Right renal cortex interstitium (tissue), 3 donors: ENCODE measurements at places on chromosomes 11 and 22. TPM values are rescaled to one million over a fixed set of nuclear protein-coding genes. Genes with fewer than 3 reads are reported as not detected.

DNA sequence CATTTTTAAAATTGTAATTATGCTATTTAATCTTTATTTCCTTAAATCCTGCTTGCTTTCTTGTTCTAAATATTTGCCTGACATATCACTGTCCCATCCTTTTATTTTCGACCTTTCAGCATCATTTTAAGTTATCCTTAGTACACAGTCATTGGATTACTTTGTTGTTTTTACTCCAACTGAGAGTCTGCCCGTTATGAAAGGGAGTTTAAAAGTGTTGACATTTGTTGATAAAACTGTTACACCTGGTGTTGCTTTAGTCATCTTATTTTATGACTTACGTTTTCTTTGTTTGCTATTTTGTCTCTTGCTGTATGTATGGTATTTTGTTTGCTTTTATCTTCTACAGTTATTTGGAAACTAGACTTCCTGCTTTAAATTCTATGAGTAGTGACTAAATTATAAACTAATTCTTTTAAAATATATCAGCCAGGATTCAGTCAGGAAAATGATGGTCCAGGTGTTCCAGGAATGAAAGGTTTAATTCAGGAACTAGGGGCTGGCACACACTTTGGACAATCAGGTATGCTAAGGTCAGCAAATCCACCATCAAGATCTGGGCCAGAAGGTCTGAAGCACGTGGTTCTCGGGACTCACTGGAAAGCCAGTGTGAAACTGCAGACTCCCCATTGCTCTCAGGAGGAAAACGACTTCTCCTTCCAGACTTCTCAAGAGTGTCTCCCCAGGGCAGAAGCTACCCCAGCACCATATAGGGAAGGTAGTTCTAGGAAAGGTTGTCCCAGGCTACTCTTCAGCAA, 86.0 kb downstream of the RASSF10 start:
- DNase-seq, result no peak

DNA sequence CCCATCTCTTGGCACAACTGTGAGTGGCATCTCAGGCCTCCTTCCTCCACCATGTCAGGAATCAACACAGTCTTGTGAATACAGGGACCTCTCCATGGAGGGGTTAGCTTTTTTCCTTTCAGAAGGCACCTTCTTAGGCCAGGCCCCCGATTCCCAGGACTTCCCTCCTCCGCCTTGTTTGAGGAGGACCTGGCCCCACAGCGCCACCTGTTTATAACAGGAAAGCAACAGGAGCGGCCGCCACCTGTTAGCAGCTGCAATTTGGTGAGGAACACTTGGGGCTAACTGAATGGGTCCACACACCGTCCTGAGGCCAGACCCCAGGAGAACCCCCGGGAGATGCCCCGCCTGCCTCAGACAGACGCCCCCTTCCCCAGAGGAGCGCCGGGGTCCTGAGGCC, 3.8 kb upstream of the PKP3 start:
- DNase-seq, result no peak

GRCh38 chr11:107707807-107708206, 4.0 kb downstream of the SLN start:
- DNase-seq, result no peak

DNA sequence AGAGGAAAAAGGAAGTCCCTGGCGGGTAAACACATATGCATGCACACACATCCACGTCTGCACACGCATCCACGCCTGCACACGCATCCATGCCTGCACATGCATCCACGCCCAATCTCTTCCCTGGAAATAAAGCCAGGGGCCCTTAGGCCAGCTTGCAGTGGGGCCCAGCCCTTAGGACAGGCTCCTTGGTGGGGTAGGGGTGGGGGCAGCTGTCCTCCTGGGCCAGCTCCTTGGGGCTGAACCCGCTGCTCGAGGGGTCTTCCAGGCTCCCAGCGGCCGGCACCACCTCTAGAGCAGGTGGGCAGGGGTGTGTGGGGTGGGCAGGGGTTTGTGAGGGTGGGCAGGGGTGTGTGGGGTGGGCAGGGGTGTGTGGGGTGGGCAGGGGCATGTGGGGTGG, 1.9 kb downstream of the C11orf21 start:
- no peak for DNase-seq

- no peak for DNase-seq
These were observed 532.3 kb downstream of the BRD1 start for GRCh38 chr22:49295465-49295743.

DNA sequence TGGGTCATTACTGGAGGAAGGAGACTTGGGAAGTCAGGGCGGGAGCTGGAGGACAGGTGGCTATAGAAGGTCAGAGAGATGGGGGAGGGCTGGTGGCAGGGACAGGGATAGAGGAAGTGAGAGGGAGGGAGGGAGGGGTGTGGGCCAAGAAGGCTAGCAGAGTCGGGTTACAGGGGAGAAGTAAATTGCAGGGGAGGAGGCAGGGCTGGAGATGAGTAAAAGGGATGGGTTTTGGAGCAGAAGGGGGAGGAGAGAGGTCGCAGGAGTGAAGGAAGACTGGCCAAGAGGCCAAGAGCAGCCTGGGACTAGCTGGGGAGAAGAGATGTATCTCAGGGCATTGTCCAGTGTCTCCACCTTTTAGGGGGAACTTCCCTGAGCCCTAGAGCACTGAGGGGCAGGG, 33.0 kb downstream of the LRRC10B start:
- no peak for DNase-seq

DNA sequence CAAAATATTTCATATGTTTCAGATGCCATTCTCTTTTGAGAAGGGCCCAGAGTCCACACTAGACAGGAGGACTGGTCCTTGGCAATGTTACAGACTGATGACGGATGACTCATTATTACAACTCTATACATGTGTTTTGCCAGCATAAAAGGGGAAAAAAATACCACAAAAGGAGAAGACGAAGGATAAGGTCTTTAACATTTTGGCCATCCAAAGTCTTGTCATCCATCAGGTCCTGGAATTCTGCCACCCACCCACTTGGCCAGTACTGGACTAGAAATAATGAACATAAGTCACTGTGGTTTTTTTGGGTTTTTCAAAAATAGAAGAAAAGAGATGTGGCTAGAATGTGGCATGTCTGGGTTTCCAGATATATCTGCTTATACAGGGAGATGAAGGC, 57.7 kb upstream of the BDNF start:
- DNase-seq, result no peak

DNA sequence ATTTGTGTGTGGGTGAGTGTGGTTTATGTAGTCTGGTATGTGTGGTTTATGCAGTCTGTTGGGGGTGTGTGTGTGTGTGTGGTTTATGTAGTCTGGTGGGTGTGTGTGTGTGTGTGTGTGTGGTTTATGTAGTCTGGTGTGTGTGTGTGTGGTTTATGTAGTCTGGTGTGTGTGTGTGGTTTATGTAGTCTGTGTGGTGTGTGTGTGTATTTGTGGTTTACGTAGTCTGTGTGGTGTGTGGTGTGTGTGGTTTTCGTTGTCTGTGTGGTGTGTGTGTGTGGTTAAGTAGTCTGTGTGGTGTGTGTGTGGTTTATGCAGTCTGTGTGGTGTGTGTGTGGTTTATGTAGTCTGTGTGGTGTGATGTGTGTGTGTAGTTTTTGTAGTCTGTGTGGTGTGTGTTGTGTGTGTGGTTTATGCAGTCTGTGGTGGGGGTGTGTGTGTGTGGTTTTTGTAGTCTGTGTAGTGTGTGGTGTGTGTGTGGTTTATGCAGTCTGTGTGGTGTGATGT, 26.2 kb upstream of the PARVG start:
- DNase-seq, result no peak

DNA sequence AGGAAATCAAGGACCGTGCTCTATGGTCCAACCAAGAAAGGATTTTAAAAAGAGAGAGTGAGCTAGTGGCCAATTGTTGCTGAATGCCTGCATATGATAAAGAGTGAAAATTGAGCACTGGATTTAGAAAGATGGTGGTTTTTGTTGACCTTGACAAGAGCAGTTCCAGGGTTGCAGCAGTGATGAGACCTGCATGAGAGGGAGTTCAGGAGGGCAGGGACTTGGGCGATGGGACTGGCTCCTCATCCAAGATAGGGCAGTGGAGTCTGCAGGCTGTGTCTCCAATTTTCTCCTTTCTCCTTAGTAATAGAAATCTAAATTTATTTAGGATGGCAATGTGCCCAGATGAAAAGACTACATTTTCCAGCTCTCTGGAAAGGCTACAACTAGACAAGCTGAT, 94.0 kb upstream of the B3GAT1 start:
- no peak for DNase-seq

DNA sequence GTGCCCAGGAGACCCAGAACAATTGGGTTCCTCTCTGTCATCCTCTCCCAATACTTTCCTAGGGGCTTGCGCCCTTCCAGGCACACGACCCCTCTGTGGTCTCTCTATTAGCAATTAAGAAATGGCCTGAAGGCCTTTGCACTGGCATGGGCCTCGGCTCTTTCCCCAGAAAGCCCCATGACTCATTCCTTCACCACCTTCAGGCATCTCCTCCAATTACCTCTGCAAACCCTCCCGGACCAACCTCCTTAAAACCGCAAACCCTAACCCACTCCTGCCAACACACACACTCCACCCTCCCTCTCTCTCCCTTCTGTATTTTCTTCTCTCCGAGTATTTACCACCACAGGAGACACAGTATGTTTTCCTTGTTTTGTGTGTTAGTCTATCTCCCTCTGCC, 36.7 kb downstream of the LARGE1 start:
- DNase-seq, result no peak

DNA sequence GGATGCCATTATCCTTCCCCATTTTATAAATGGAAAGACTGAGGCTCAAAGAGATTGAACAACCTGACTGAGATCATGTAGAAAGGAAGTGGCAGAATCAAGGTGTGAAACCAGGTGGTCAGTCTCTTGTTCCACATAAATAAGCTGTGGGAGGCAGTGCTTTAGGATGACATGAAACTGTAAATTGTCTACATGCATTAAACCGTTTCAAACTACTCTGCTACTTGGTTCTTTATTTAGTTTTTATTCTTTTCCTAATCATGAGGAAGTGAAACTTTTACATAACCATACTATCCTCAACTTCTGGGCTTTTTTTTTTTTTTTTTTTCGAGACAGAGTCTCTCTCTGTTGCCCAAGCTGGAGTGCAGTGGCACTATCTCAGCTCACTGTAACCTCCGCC, 34.9 kb downstream of the CADM1 start:
- no peak for DNase-seq

DNA sequence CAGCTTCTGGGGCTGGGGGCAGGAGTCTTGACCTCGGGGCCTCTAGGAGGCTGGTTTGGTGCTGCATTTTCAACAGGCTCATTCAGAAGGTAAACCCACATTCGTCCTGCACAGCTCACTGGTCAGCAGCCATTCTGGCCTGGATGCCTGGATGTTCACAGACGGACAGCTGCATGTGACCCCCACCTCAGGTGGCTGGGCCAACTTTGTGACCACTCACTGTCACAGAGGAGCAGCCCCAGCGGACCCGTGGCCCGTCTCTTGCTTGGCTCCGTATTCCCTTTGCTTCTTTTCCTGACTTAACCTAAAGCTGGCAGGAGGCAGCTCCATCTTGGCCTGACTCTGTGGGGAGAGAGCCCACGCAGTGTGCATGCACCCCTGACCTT, 8.2 kb downstream of the DGCR8 start:
- DNase-seq, result no peak

- DNase-seq, result peak; percentile 77
These were observed at the start of gene TENM4 for GRCh38 chr11:79440571-79441460. Gene TENM4 (minus strand): TSS chr11:79441030. CDS start chr11:79069944, 371,086 bp downstream.

GRCh38 chr22:37302674-37303555, 20.6 kb downstream of the CYTH4 start:
- DNase-seq, result no peak

DNA sequence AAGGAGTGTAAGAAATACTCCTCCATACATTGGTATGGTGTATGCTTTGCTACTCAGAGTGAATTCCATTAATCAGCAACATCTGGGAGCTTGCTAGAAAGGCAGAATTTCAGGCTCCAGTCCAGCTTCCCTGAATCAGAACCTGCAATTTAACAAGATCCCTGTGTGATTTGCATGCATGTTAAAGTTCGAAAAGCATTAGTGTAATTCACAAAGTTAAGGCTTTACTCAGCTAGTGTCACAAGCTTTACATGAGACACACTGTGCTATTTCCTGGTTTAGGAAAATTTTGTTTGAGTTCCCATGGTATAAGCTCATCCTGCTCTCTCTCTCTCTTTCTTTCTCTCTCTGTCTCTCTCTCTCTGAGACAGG, 37.0 kb upstream of the HEPHL1 start:
- no peak for DNase-seq

DNA sequence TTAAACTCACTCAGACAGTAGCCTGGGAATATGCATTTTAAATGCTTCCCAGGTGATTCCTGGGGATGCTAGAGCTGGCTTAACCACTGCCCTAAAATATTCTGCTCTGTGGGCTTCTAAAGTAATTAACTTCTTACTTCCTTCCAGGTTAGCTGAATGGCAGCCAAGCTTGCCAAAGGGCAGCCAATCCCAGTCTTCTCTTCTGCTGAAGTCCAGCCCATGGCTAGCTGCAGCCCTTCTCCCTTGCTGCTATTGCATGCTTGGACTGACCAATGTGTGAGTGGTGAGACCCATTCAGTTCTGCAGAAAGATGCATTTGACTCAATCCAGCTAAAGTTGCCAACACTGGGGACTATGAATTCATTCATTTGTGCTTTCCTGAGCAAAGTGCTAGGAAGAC, 411.9 kb downstream of the SOX6 start:
- no peak for DNase-seq

DNA sequence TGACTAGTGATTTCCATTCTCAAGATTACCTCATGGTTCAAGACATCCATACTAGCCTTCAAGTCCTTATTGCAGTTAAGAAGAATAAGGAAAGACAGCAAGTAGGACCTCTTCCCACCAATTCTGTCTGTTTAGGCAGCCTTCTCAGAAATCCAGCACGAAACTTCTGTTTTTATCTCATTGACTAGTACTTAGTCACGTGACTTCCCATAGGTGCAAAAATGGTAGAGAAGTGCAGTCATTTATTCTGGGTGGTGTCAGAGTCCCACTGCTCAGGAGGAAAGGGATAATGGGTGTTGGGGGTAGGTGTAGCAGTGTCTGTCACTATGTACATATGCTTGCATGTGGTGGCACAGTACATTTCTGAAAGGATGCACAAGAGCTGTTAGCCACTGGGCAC, 57.7 kb upstream of the SORL1-AS1 start:
- no peak for DNase-seq

GRCh38 chr11:61567286-61568061, 13.4 kb downstream of the SYT7 start:
- DNase-seq, result peak; percentile 75

DNA sequence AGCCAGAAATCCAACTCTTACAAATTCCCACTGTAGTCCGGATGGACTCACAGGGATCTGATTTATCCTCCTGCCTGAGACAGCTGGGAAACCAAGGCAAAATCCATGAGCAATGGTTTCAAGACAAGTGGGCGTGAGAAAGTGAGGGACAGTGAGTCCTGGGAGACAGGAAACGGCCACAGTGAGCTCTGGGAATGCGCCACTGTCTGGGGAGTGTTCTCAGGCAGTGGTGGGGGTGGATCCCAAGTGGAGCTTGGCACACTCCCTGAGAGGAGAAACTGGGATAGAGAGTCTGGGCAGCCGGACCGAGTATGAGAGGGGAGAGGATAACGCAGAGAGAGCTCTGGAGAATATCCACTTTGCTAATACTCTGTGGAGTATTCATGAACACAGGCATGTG, 9.8 kb downstream of the IL17REL start:
- no peak for DNase-seq

- DNase-seq, result no peak
These were observed 2.8 kb upstream of the OAF start for GRCh38 chr11:120208001-120208441.

Gene GSTT2
- polyA plus RNA-seq, result not detected

Gene NELL1
- 3.6 TPM for polyA plus RNA-seq

Gene OR2D2
- polyA plus RNA-seq, result not detected

Gene RFPL1
- polyA plus RNA-seq, result 1.2 TPM

Gene IGSF22
- polyA plus RNA-seq, result 1.4 TPM

Gene ACTN3
- 0.67 TPM for polyA plus RNA-seq

Gene MGAT3
- polyA plus RNA-seq, result 18.7 TPM

Gene MADD
- 36.5 TPM for polyA plus RNA-seq

Gene OR10A2
- polyA plus RNA-seq, result not detected

Gene SYT7
- polyA plus RNA-seq, result 5.6 TPM

Gene NNMT
- 0.80 TPM for polyA plus RNA-seq
